ENCODE measurements at places on chromosomes 5 and 9.
A peak's percentile ranks its signal among the peaks of the same experiment; 100 is the strongest.

DNA sequence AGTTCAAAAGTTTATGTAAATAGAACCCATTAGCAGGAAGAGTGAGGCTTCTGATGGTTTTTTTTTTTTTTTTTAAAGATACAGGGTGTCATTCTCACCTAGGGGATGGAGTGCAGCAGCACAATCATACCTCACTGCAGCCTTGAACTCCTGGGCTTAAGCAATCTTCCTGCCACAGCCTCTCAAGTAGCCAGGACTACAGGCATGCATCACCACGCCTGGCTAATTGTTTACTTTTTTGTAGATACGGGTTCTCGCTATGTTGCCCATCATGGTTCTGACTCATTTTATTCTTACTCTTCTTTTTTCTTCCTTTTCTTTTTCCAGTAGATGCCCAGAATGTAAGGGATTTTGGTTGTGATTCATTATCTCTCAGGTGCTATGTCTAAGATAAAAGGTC, 201.1 kb downstream of the NNT start:
- no peak for DNase-seq

- no peak for DNase-seq
Measured at GRCh38 chr5:172860520-172861443, 26.7 kb downstream of the ERGIC1 start.

- no peak for DNase-seq
Measured at GRCh38 chr5:44997506-44997905, 188.8 kb downstream of the MRPS30 start.

DNA sequence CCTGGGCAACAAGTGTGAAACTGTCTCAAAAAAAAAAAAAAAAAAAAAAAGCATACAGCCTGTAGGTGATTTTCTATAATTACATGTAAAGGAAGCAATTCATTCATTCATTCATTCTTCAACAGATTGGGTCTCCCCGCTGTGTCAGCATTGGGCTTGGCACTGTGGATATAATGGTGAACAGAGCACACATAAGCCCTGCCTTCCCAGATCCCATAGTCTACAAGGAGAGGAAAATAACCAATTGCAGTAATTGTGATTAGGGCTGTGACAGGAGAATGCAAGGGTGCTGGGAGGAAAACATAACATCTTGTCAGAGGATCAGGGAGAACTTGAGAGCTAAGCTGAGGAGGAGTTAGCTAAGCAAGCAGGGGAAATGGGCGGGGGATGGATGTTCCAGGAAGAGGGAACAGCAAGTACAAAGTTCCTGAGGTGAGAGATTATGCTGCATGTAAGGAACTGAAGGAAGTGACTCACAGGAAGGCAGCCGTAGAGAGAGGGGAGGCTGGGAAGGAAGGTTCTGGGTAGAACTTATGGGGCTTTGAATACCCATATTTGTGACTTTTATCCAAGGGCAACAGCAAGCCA, 24.0 kb upstream of the KLF9 start:
- DNase-seq, result no peak

GRCh38 chr9:14671377-14671776, 21.9 kb downstream of the ZDHHC21 start:
- no peak for DNase-seq

- DNase-seq, result no peak
Measured at GRCh38 chr9:123562844-123563346, 206.9 kb downstream of the CRB2 start.

- no peak for DNase-seq
Measured at GRCh38 chr9:98037357-98037756, 19.2 kb upstream of the NANS start.

DNA sequence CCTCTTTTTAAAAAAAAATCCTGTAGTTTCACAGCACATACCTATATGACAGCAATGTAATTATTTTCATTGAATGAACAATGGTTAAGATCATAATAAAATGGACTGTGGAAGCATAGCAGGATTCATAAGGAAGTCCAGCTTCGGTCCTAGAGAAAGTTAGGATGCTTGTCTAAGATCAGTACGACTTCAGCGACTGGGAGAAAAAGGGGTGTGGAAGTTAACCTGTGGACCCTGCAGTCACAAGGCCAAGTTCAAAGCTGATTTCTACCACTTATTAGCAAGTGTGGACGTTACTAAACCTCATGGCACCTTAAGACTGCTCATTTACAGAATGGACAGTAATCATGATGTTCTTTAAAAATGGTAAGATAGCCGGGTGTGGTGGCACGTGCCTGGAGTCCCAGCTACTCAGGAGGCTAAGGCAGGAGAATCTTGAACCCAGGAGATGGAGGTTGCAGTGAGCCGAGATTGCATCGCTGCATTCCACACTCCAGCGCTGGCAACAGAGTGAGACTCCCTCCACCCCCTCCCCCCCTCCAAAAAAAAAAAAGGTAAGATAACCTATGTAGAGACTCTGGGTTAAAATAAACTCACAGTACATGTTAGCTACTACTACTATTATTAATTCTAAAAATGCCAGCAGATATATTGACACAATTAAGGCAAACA, 71.6 kb upstream of the PCA3 start:
- no peak for DNase-seq

DNA sequence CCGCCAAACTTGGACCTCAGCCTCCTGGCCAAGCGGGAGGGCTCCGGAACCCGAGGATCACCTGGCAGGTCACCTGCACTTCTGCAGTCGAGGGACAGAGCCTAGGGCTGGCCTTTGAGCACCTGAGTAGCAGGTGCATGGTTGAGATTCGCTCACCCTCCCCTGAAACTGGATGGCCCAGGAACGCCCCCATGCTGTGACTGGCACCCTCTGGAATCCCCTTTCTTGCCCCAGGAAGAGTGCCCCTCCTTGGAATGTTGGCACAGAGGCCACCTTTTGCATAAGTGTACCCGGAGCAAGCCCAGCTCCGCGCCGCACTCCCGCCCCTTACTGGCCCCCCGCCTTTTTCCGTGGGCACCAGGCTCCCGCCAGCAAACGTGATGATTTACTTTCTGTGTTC, 112.5 kb upstream of the IER5L start:
- DNase-seq, result no peak

- no peak for DNase-seq
Measured at GRCh38 chr5:74357827-74358226, 282.7 kb downstream of the ENC1 start.

GRCh38 chr5:111856876-111857466, 100.0 kb upstream of the NREP start:
- DNase-seq, result no peak

- DNase-seq, result peak; percentile 7
Measured at GRCh38 chr5:141734501-141735229, 52.6 kb upstream of the ARAP3 start.

DNA sequence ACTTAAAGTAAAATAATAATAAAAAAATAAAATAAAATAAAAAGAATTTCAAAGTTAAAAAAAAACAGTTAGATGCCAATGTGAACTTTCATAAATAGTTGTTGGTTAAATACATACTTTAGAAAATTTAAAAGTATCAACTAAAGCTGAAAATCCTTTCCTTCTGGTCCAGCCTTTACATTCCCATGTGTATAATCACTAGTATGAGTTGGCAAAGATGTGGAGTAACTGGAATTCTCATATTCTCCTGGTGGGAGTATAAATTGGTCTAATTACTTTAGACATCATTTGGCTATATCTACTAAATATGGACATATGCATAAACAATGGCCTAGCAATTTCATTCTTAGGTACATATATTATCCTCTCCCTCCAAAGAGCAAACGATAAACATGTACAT, 619.9 kb downstream of the PTPRD start:
- no peak for DNase-seq

DNA sequence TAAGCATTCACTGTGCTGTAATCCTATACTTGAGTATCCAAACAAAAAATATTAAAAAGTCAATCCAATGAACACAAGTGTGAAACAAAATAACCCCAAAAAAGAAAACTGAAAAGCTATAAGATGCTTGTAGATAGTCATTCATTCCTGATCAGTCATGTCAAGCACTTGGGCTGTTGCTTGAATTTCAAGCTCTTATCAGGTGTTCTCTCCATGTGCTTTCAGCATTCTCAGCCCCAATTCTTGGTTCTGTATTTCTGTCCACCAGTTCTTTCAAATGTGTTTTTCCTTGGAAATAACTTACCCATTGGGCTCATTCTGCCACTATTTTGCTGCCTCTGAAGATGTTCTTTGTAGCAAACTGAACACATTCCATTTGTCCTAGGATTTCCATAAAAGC, 4.7 kb downstream of the ZFAND5 start:
- DNase-seq, result no peak

DNA sequence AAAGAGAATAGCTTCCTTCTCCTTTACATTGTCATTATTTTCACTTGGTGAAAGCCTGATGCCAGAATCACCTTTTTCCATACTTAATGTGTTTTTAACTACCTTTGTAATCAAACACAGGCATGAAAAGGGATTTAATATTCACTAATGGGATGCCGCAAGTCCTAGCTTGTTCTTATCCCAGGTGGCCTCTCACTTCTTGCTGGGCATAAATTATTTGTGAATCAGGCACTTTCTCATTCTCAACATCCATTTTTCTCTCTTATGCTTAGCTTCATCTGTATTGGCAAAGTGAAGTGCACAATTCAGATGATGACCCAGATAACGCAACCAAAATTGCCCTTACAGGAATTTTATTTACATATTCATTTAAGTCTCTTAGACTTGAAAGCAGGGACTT, 10.9 kb downstream of the ACTL7B start:
- DNase-seq, result no peak

DNA sequence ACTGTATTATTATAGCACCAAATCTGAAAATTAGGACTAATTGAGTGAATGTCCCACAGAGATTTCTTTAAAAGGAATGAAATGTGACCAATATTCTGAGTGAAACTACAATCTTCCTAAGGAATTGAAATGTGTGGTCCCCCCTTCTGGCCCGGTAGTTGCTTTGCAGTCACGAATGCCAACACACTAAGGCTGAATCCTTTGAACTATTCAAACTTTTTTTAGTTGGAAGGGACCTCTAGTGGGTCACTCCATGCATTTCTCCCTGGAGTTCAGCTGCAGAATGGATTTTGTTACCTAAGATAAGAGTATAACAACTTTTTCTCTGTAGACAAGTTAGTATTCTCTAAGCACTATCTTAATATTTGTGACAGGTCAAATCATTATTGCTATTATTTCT, 2.8 kb downstream of the CDH6 start:
- no peak for DNase-seq

- DNase-seq, result no peak
Measured at GRCh38 chr9:126902210-126902609, 12.4 kb upstream of the RALGPS1 start.

GRCh38 chr5:36741128-36741527, 134.7 kb downstream of the SLC1A3 start:
- no peak for DNase-seq

DNA sequence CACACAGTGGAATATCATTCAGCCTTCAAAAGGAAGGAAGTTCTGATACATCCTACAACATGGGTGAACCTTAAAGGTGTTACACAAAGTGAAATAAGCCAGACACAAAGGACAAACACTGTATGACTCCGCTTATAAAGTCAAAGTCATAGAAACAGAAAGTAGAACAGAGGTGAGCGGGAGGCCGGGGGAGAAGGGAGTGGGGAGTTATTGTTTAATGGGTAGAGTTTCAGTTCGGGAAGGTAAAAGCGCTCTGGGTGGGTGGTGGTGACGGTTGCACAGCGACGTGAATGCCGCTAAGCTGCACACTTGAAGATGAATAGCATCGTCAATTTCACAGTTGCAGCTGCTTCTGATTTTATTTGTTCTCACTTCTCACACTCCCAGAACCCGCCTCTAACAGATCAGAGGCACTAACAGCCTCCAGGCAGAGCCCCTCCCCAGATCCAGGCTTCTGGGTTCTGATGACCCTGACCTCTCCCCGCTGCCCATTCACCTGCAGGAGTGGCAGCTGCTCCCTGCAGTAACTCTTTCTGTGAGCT, 34.1 kb downstream of the BNIP1 start:
- no peak for DNase-seq

DNA sequence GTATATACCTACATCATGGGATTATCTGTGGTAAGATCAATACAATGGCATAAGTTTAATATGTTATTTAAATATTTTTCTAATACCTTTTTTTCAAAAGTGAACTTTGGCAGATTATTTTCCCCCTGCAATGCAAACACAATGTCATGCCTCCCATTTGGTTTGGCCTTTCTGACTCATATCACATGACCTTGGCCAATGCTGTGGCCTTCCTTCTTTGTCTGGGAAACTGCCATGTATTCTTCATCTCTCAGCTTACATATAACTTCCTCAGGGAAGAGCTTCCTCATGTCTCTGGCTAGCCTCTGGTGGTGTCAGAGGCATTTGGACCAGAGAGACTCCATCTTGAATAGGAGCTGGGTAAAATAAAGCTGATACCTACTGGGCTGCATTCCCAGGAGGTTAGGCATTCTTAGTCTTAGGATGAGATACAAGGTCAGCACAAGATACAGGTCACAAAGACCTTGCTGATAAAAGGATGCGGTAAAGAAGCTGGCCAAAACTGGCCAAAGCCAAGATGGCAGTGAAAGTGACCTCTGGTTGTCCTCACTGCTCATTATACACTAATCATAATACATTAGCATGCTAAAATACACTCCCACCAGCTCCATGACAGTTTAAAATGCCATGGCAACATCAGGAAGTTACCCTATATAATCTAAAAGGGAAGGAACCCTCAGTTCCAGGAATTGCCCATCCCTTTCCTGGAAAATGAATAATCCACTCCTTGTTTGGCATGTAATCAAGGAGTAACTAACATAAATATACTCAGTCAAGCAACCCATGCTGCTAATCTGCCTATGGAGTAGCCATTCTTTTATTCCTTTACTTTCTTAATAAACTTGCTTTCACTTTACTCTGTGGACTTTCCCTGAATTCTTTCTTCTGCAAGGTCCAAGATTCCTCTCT, 76.0 kb downstream of the C9orf153 start:
- DNase-seq, result no peak

GRCh38 chr5:158466191-158466590, 607.2 kb upstream of the CLINT1 start:
- DNase-seq, result no peak

DNA sequence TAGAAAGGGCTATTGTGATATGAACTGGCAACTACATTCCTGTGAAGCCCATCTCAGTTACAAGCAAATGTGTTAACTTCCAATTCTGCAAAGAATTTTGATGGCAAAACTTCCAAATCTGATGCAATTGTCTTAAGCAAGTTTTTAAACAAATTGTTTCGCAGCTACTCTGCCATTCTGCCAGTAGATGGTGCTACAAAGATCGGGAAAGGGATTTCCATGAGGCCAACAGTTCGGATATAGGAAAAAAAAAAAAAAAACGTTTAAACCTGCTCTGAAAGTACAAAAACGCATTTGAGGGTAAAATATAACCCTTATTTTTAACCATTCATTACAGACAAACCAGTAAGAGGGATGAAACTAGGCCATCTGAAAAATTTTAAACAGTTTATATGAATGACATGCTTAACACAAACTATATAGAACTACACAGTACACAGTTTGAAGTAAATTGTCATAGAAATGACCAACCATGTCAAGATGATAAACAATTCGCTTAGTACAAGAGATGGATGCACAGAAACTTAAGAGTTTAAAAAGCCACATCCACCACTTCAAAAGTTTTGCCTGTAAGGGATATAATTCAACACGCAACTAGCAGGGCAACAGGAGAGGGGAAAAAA, 2.2 kb downstream of the HNRNPA0 start:
- no peak for DNase-seq

- no peak for DNase-seq
Measured at GRCh38 chr9:137836151-137836830, 41.3 kb upstream of the CACNA1B start.
